ENCODE measurements at places on chromosomes 2 and 18. TPM values are rescaled to one million over a fixed set of nuclear protein-coding genes. Genes with fewer than 3 reads are reported as not detected.

Gene RBKS
- 9.7 TPM for total RNA-seq

Gene OSR1
- not detected for total RNA-seq

Gene SLC30A3
- total RNA-seq = 0.90 TPM

Gene CEBPZOS
- total RNA-seq = 29.3 TPM

Gene UGT1A5
- not detected for total RNA-seq

Gene POMC
- total RNA-seq = 3.8 TPM

Gene ACTR1B
- 114 TPM for total RNA-seq

Gene TTR
- not detected for total RNA-seq

Gene SRD5A2
- total RNA-seq = not detected

Gene IL36G
- not detected for total RNA-seq

Gene LGALSL
- total RNA-seq = 1.3 TPM

Gene FOXD4L1
- total RNA-seq = not detected

Gene ATP8B1
- not detected for total RNA-seq

Gene CHST10
- 3.6 TPM for total RNA-seq

Gene RESP18
- not detected for total RNA-seq

Gene OXER1
- total RNA-seq = not detected
